ENCODE measurements at places on chromosomes 2 and 18.

- DNase-seq: no peak
Observed at GRCh38 chr2:4967206-4967605, 725.0 kb upstream of the SOX11 start.

DNA sequence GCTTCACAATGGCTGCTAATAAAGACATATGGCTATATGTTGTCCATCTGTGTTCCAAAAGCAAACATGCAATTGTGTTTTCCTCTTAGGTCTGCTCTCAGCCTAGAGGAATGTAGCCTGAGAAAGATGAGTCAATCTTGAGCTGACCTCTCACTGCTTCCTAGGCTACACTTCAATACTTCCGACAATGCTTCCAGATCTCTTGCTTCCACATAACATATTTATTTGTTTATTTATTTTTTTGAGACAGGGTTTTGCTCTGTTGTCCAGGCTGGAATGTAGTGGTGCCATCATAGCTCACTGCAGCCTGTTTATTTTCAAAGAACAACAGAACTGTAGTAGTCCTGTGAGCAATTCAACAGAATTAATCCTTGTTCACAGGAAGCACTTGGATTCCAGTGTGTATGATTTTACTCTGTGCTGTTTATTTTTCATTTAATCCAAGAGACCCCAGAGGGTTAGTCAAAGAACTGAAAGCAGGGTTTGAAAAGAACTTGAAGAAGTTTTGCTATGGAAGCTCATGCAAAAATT is 437.9 kb downstream of the TXNL1 start:
- DNase-seq: no peak

DNA sequence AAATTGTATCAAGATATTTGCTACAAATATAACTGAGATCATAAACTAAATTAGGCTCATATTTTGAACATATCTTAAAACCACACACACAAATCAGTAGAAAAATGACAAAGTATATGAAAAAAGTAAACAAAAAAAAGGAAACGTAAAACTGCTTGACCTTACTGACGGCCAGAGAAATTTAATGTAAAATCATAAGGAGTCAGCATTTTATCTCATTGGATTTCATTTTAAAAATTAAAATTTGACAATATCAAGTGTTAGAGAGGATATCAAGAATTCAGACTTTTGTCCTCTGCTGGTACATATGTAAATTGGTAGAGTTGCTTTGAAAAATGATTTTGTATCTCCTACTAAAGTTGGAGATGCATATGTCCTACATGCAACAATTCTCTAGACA is 209.2 kb upstream of the ZC3H15 start:
- no peak for DNase-seq

DNA sequence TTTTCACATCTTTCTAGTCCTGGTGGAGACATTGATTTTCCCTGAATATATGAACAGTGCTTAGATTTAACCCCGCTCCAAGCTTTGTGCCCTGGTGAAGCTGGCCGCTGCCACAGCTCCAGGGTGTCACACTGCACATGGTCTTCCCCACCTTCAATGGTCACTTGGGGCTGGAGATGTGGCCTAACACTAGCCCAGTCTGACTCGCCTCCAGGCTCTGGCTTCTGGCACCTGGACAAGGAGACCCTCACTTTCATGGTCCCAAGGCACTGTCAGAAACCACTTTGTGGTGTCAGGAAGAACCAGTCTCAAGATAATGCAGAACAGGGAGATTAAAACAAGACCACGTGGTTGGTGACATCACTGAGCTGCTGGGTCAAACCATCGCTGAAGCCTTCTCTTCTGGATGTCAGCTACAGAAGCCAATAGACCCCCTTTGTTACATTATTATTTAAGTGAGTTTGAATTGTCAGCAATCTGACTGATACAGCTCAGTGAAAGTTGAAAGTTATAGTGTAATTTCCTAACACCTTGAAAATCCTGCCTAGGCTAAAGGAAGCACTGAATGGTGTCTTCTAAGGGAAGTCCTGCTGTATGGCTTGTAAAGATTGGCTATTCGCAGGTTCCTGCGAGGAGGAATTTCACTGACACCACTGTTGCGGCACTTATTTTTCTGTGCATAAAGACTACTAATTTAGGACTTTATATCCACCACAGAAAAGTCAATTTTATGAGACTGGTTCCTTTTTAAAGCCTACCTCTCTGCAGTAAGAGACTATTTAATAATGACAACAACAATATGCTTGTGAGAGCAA is 55.0 kb upstream of the CTDP1 start:
- DNase-seq: no peak

DNA sequence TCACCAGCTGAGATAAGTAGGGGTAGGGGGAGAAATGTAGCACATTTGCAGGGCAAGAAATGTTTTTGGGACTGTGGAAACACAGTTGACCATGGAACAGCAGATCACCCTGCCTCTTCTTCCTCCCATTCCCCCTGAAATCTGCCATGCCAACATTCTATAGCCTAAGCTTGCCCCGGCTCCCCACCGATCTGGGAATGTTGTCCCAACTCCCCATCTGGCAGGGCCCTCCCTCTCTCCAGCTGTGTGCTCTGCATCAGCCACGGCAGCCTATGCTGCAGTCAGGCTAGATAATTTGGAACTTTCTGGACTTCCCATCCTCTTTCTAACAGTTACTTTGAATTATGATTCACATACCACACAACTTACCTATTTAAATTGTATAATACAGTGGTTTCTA is 425.1 kb upstream of the RAB6C start:
- no peak for DNase-seq

GRCh38 chr18:12679183-12679786 is 21.4 kb upstream of the SPIRE1 start:
- DNase-seq: no peak

All from CD4-positive, alpha-beta T cell treated with Interferon alpha-2 for 1 hour (primary cell).